ENCODE measurements at places on chromosomes 4 and X.

GRCh38 chr4:6290769-6291547 lies 21.3 kb downstream of the WFS1 start:
- DNase-seq, result no peak

DNA sequence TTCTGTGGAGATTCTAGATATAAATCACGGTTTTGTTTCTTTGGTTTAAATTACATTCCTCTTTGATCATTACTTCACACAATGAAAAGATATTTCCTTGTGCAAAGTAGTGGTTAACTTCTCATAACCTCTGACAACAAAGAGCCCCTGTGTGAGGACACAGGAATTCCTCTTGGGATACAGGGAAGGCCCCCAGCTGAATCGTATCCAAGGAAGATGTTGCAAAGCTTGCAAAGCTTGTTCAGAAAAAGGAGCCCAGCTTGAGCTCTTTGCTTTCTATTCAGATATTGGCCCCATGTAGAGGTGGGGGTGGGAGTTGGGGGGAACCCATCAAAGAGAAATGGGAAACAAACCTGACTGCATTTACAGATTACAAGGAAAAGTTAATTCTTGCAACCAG lies 145.7 kb downstream of the RELL1 start:
- no peak for DNase-seq

DNA sequence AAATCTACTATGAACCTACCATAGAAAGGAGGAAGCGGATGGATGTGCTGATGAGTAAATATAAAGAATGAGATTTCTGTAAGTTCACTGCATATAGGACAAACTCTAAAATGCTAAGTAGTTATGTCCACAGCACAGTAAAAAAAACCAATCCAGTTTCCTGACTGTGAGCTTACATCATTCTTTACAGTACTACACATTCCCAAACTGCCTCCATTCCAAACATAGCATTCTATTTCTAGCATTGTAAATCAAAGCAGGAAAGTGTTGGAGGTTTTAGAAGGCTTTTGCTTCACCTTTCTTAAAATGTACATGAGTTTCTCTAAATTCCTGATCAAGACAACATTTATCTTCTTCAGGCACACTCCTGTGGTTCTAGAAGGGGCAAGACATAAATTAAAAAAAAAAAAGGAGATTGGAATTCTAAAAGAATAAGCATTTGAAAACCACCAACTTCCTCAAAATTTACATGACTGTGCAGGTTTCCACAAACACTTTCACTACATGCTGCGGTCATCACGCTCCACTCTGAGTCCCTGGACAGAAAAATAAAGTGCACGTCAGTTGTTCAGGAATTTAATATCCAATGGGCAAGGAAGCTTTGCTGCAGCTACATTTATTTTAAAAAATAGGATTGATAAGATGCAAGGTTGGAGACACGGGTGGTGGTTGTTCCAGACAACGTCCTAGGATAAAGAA lies 297.6 kb upstream of the STS start:
- DNase-seq, result no peak

- DNase-seq, result no peak
Observed at GRCh38 chr4:100508691-100509090, 9.1 kb downstream of the EMCN start.
